K562 (cell line): ENCODE measurements at places on chromosomes 3 and 15. TPM values are rescaled to one million over a fixed set of nuclear protein-coding genes. Genes with fewer than 3 reads are reported as not detected.

DNA sequence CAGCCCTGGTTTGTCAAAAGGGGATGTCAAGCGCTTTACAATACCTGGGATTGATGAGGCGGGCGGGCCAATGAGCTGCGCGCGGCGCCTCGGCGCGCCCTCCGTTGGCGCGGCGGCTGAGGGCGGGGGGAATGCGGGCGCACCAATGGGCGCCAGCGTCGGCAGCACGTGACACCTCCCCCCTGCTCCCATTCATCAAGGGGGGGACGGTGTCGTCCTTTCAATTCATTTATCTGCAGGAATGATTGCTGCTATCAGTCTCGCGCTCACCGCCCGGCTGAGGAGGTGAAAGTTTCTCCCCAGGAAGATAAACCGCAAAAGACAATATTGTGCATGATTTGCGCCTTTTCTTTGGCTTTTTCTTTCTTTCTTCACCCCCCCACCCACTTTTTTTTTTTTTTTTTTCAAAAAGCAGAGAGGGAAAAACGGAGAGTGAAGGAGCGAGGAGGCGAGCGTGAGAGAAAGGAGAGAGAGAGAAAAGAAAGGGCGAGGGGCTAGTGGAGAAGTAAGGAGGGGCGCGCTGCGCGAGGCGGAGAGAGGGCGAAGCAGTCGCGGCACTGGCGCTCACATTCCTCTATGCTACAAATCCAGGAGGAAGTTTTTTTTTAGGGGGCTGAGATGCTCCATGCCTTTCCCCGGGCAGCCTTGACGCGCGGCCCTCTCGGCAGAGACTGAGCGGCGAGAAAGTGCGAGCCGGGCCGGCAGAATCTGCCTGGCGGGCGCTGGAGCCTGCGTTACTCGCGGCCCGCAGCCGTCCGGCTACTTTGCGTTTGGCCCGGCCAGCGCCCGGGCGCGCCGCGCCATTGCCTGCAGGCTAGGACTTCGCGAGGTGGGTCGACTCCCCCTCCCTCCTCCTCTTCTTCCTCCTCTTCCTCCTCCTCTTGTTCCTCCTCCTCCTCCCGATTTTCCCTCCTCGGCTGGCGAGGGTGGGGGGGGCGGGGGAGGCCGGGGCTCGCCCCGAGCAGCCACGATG lies at the start of gene ZIC1:
TSS of gene ZIC1 (plus strand) at position 223 of the 973 bp plus-strand sequence. CDS start at position 971, 748 bp downstream.
- no peak for DNase-seq

- DNase-seq: peak; percentile 54
Measured at GRCh38 chr3:186790261-186790981, 7.0 kb downstream of the EIF4A2 start.

DNA sequence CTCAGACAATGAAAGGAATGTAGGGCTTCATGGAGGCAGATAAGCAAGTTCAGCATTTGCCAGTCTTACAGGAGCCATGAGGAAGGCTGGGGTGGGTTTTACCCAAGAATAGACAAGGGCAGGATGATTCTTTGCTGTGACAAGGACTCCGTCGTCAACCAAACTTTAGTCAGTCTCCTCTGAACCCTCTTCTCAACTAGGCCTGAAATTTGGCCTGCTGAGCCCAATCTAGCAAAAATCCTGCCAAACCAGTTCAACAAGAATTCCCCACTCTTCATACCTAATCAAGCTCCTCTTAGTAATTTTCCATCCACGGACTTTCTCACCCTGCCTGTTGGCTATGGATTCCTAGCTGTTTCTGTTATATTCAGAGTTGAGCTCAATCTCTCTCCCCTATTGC lies 280.5 kb downstream of the TBL1XR1 start:
- DNase-seq: no peak

- no peak for DNase-seq
Measured at GRCh38 chr3:196419386-196419785, 12.8 kb downstream of the UBXN7 start.

GRCh38 chr3:116977441-116977840 lies 267.9 kb downstream of the TUSC7 start:
- no peak for DNase-seq

GRCh38 chr3:126028096-126028495 lies 55.8 kb downstream of the SLC41A3 start:
- DNase-seq: no peak

GRCh38 chr15:78691851-78692421 lies 50.9 kb upstream of the CHRNB4 start:
- no peak for DNase-seq

GRCh38 chr3:101825904-101826445 lies 23.3 kb upstream of the NFKBIZ start:
- no peak for DNase-seq

- DNase-seq: no peak
Measured at GRCh38 chr15:73053398-73053723, 1.1 kb downstream of the NEO1 start.

- DNase-seq: no peak
Measured at GRCh38 chr15:61200626-61201025, 28.5 kb downstream of the RORA start.

GRCh38 chr3:55687526-55687925 lies 200.4 kb upstream of the WNT5A start:
- no peak for DNase-seq

GRCh38 chr15:35937380-35937779 lies 391.4 kb upstream of the DPH6 start:
- DNase-seq: no peak

- DNase-seq: no peak
Measured at GRCh38 chr15:55899537-55899936, 93.9 kb downstream of the NEDD4 start.

DNA sequence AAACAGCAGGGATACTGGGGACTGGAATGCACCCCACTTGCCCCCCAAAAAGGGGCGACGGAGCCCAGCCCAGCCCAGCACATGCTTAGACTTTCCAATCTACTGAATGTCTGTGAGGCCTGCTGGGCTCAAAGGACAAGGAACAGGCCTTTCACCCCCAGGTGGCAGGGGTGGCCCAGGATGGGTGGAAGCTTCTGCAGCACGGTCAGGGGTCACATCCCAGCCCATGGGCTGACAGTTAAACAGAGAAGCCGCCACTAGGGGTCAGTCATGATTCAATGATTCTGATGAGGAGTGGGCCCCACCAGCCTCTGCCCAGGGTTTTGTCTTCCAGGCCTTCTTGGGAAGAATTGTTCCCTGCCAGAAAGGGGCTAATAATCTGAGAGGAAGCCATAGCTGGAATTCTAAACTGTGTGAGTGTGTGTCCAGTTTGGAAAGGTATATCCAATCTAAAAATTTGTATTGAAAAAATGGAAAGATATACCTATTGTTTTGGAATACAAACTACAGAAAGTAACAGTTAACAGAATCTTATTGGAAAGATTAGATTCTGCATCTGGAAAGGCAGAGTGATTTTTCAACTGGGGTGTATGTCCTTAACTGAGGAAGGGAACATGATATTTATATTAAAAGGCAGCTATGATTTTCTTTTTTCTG lies 2.2 kb downstream of the CHRNB4 start:
- peak; percentile 71 for DNase-seq

- DNase-seq: no peak
Measured at GRCh38 chr3:12316253-12316652, 27.4 kb downstream of the PPARG start.

The BLM gene
- 22.6 and 35.7 TPM in 2 replicates for polyA plus RNA-seq

The ADPRH gene
- polyA plus RNA-seq: 0.85 and 0.91 TPM in 2 replicates

The GRAMD1C gene
- polyA plus RNA-seq: 0.07 TPM in 1 of 2 replicates, not detected in the other

The LIPH gene
- 0.46 and 1.2 TPM in 2 replicates for polyA plus RNA-seq

The CACNA1D gene
- not detected in 2 replicates for polyA plus RNA-seq

The PCLAF gene
- polyA plus RNA-seq: 360 and 565 TPM in 2 replicates
